ENCODE measurements at places on chromosomes 4 and X.

DNA sequence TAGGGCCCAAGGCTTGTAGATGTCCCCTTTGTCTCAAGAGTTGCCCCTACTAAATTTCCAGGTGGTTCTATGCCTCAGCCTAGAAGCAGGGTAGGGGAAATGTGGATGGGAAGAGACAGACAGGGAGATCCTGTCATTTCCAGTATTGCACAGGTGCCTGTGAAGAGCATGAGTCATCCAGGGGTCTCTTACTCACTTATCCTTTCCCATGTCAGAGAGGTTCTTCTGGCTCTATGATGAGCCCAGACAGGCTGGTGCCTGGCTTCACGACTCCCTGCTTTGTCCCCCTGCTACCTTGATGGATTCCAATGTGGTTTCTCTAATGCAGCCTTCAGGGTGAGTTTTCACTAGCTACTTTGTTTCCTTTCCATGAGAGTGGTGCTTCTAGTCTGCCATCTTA is 35.2 kb upstream of the DDX60 start:
- DNase-seq = no peak

DNA sequence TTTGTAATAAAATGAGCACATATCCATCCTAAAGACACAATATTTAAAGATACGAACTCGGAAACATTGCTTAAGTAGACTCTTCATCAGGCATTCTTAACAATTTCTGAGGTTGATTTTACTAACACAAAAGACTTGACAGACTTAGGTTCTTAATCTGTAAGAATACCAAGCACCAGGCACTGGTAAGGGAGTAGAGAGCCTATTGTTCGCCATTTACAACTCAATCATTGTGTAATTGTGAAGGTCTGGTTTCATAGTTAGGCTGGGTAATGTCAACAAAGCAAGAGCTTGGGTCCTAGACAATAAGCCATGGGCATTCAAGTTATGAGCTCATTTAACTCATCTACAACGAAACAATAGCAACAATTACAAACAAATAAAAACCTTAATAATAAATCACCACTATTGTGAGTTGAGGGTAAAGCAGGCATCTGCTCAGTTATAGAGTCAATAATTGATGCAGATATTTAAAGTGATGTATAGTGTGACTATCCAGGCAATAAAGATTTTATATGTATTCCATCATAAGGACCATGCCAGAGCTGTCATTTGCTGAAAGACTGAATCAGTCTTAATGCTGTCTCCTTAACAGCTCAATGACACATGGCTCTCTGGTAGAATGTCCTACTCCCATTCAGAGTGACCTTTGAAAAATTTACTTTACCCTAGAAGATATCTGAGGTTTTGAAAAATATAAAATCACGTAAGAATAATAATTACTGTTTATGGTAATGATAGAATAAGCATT is 664.0 kb upstream of the PCDH7 start:
- no peak for DNase-seq

DNA sequence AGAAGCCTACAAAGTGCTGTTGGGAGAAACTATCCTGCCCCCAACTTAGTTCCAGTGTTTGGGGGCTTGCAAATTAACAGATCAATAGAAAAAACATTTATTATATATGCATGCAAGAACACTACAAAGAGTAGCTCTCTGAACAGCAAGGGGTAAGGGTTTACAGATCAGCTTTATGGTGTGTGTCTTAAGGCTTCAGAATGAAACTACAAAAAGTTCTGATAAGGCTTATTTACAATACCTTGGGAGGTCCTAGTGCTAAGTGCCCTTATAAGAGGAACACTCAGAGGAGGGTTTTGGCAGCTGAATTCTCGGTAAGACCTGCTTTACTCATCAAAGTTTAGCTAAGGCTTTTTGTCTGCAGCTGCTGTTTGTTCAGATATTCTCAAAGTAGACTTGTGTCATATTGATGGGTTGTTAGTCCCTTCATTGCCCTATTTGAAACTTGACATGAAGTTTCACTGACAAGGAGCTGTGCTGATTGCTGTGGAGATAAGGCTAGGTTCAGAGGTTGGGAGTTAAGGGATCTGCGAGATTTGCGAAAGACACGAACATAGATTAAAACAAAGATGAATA is 7.7 kb downstream of the ERVMER34-1 start:
- DNase-seq = no peak

GRCh38 chr4:40969501-40969900 is 219.7 kb downstream of the NSUN7 start:
- no peak for DNase-seq

GRCh38 chrX:125374169-125374568 is 54.5 kb downstream of the TEX13C start:
- no peak for DNase-seq

DNA sequence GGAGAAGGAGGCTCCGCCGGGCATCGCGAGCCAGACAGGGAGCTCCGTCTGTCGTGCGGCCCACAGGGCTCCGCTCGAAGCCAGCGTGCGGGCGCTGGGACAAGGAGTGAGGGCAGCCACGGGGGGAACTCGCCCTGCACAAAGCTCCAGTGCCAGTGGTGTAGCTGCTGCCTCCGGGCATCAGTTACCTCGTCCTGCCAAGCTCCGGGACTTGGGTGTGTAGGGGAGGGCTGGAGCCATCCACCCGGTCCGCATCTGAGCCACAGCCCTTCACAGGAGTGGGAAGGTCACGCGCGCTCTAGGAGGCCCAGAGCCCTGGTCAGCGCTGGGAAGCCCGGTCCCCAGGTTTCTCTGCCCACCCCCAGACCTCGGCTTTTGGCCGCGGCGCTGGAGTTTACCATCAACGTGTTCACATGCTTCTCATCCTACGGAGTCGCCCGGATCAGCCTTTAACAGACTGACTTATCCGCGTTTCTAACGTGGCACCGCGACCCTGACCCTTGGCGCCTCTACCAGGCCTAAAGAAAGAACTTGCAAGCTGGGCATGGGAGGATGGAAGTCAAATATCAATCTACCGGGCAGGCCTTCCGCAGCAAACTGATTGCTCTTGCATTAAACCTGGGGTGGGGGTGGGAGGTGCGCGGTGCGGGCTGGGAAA is 8.4 kb upstream of the PRDM8 start:
- DNase-seq = no peak

DNA sequence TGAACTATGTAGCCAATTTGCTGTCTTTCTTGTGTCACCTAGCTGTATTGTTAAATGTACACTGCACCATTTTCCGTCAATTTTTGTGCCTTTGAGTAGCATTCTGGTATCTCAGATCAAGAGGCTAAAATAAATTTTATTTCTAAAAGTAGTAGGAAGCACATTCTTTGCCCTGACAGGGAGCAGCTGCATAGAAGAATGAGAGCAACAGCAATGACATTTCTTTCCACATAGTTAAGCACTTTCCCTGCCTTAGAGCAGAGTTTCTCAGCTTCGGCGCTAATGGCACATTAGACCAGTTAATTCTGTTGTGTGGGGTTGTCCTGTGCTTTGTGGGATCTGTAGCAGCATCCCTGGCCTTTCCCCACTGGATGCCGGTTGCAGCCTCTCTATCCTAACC is 173.9 kb downstream of the CHIC2 start:
- DNase-seq = no peak

- DNase-seq = no peak
Measured at GRCh38 chrX:150565551-150565950, 2.9 kb upstream of the MTM1 start.

DNA sequence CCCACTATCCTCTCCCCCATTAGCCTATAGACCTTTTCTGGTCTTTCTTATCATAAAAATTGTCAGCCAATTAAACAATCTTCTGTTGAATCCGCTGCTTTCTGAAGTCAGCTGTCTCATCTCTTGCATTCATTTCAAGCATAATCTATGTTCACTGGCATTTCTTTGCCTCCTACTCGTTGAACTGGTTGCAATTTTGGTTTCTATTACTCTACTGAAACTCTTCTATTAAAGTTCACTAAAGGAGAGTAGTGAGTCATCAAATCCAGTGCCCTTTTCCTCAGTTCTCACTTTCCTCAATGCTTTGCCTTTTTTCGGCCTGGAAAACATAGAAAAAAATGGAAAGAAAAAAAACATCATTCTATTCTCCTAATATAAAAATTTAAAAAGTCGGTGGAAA is 23.9 kb upstream of the CXCL13 start:
- no peak for DNase-seq

DNA sequence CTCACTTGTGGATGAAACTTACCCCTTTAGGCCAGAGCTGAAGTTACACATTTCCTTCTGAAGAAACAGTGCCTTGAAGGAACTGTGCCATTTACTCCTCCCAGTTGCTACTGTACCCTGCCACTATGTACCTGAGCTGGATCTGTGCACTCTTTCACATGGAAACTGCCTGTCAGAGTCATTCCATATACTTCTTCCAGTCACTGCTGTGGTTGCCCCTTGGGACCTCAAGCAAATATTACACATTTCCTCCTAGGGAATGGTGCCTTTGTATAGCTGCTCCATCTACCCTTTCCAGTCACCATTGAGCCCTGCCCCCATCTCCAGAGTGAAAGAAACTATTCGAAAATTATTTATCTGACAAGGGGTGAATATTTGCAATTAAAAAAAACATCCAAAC is 1328.3 kb downstream of the TECRL start:
- no peak for DNase-seq

GRCh38 chr4:184503869-184504300 is 29.5 kb upstream of the IRF2 start:
- DNase-seq = no peak

- no peak for DNase-seq
Measured at GRCh38 chr4:4968161-4968725, 51.0 kb downstream of the CYTL1 start.

Measured in GM20000 (cell line).